ENCODE measurements at places on chromosomes 4 and X. TPM values are rescaled to one million over a fixed set of nuclear protein-coding genes. Genes with fewer than 3 reads are reported as not detected.
A peak's percentile ranks its signal among the peaks of the same experiment; 100 is the strongest.

Gene GCNA
- 12.1 TPM for total RNA-seq

Gene CNGA1
- not detected for total RNA-seq

DNA sequence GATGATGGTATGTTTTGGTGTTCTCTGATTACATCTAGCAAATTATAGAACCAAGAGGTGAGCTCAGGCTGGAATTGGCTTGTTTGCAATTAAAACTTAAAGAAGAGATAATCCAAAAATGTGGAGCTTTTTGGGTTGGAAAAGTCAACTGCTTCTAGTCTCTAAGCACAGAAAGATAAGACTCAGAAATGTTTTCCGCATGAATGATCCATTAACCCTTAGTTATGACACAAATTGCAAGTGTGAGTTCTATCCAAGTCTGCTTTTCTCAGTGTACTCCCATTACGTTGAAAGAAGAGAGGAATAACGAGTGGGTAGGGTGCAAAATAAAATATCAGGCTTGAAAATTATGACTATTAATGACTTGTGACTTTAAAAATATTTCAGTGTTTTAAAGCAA lies 38.5 kb downstream of the HPGD start:
- no peaks in the 10 kb centered on the region for H3K27me3 ChIP-seq
- no peaks in the 10 kb centered on the region for H3K36me3 ChIP-seq
- no peak for DNase-seq
- no peak overlapping the region for H3K4me3 ChIP-seq
- no peaks in the 10 kb centered on the region for H3K4me1 ChIP-seq
- H3K27ac ChIP-seq, result no peak overlapping the region

- no peak for DNase-seq
- no peaks in the 10 kb centered on the region for H3K4me1 ChIP-seq
- H3K27ac ChIP-seq, result no peak overlapping the region
- H3K4me3 ChIP-seq, result no peak overlapping the region
Observed at GRCh38 chrX:154987940-154988339, 34.6 kb downstream of the F8 start.

Gene PCDH10
- not detected for total RNA-seq

DNA sequence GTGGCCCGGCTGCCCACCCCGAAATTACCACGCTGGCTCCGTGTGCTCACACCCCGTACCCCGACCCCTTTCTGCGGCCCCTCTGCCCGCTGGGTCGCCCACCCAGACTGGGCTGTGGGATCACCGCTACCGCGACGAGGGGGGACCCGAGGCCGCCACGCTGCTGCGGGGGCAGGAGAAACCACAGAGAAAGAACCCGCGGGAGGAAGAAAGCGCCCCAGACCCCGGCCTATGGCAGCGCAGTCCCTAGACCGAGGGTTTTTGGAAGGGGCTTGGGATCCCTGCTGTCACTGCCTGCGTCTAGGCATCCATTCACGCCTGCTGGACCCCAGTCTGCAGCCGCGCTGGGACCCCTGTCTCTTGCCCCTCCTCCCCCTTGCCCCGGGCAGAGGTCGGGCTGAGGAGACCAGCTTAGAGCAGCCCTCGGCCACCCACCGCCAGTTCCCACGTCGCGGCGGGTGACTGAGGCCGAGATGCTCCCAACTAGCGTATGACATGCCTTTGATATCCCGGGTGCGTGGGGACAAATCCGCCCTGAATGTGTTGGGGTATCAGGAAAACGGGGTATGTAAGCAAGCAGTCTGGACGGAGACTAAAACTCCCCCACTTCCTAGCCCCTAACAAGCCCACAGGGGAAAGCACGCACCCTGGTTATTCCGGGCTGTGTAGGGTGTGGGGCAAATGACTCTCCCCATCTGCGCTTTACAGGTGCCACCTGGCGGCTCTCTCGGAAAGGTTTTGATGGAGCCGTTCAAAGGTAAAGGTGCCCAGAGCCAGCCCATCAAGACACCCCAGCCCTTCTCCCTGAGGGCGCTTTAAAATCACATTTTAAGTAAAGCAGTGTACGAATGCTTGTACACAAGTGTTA lies 862 bp upstream of the INPP4B start:
- H3K4me3 ChIP-seq, result peak overlapping the region; percentile 86
- H3K27ac ChIP-seq, result no peak overlapping the region
- DNase-seq, result peak; percentile 63
- peaks cover 19% of the 10 kb centered on the region for H3K4me1 ChIP-seq
- peaks cover 35% of the 10 kb centered on the region for H3K27me3 ChIP-seq

- no peaks in the 10 kb centered on the region for H3K4me1 ChIP-seq
- no peak for DNase-seq
- no peaks in the 10 kb centered on the region for H3K36me3 ChIP-seq
- H3K27me3 ChIP-seq, result peaks cover 20% of the 10 kb centered on the region
Observed at GRCh38 chr4:7153711-7154110, 38.6 kb upstream of the SORCS2 start.

Gene SLC2A9
- total RNA-seq, result 3.0 TPM

GRCh38 chr4:84708406-84709135 lies 125.6 kb downstream of the CDS1 start:
- no peak overlapping the region for H3K4me3 ChIP-seq
- no peaks in the 10 kb centered on the region for H3K27me3 ChIP-seq
- DNase-seq, result no peak
- no peaks in the 10 kb centered on the region for H3K36me3 ChIP-seq
- no peaks in the 10 kb centered on the region for H3K4me1 ChIP-seq
- no peak overlapping the region for H3K27ac ChIP-seq

GRCh38 chr4:17029432-17029831 lies 131.0 kb upstream of the LDB2 start:
- H3K36me3 ChIP-seq, result no peaks in the 10 kb centered on the region
- H3K27ac ChIP-seq, result no peak overlapping the region
- peaks cover 10% of the 10 kb centered on the region for H3K27me3 ChIP-seq

Gene ESX1
- total RNA-seq, result not detected

Gene PRR27
- total RNA-seq, result not detected

GRCh38 chr4:47945930-47946726 lies 31.7 kb upstream of the NFXL1 start:
- no peaks in the 10 kb centered on the region for H3K4me1 ChIP-seq
- H3K27me3 ChIP-seq, result no peaks in the 10 kb centered on the region
- no peak for DNase-seq
- no peak overlapping the region for H3K4me3 ChIP-seq

Gene SPACA5
- not detected for total RNA-seq

Gene DOK7
- total RNA-seq, result not detected

GRCh38 chrX:103356130-103356798 lies at the start of gene TCEAL9:
TCEAL9 (plus strand) TSS chrX:103356506; CDS start chrX:103357685, 1,179 bp downstream.
- H3K27me3 ChIP-seq, result peaks cover 4% of the 10 kb centered on the region
- peaks cover 6% of the 10 kb centered on the region for H3K4me1 ChIP-seq
- H3K36me3 ChIP-seq, result no peaks in the 10 kb centered on the region
- no peak for DNase-seq
- peak within 1 kb of the TSS; percentile 63 for H3K27ac ChIP-seq

- peak overlapping the region; percentile 80 for H3K27ac ChIP-seq
- H3K4me3 ChIP-seq, result peak overlapping the region; percentile 41
- no peaks in the 10 kb centered on the region for H3K27me3 ChIP-seq
- DNase-seq, result peak; percentile 3
- H3K4me1 ChIP-seq, result peaks cover 15% of the 10 kb centered on the region
- no peaks in the 10 kb centered on the region for H3K36me3 ChIP-seq
Observed at GRCh38 chrX:120419463-120419862, 49.6 kb downstream of the LAMP2 start.

DNA sequence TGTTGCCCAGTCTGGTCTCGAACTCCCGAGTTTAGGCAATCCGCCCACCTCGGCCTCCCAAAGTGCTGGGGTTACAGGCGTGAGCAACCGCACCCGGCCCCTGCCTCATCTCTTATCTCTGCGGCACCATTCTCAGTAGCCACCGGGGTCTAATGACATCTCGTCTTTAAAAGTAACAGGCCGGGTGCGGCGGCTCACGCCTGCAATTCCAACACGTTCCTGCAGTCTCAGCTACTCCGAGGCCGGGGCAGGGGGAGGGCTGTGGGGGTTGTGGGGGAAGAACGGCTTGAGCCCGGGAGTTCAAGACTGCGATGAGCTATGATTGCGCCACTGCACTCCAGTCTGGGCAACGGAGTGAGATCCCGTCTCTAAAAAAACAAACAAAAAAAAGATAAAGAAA lies 28.8 kb downstream of the ING2 start:
- peaks cover 25% of the 10 kb centered on the region for H3K27me3 ChIP-seq
- H3K4me3 ChIP-seq, result no peak overlapping the region
- H3K27ac ChIP-seq, result no peak overlapping the region
- no peak for DNase-seq

GRCh38 chr4:82491251-82491960 lies 61.0 kb downstream of the ENOPH1 start:
- H3K27me3 ChIP-seq, result no peaks in the 10 kb centered on the region
- H3K4me3 ChIP-seq, result no peak overlapping the region
- no peaks in the 10 kb centered on the region for H3K4me1 ChIP-seq
- H3K36me3 ChIP-seq, result no peaks in the 10 kb centered on the region
- no peak for DNase-seq

DNA sequence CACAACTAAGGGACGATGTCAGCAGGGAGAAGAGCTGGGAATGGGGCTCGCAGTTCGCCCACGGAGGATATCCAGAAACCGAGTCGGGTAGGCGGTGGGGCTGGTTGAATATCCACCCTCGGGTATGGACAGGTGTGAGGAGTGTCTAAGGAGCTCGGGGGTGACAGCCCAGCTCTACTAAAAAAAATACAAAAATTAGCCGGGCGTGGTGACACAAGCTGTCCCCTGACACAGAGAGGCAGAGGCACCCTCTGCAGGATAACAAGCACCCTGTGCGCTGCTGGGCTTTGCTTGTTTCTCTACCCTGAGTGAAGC lies 12.2 kb upstream of the ASMTL start:
- peak overlapping the region; percentile 73 for H3K4me3 ChIP-seq
- no peak for DNase-seq
- H3K4me1 ChIP-seq, result peaks cover 79% of the 10 kb centered on the region
- peak overlapping the region; percentile 97 for H3K27ac ChIP-seq

- no peak for DNase-seq
- H3K4me3 ChIP-seq, result no peak overlapping the region
- no peaks in the 10 kb centered on the region for H3K27me3 ChIP-seq
- peaks cover 7% of the 10 kb centered on the region for H3K36me3 ChIP-seq
- H3K27ac ChIP-seq, result no peak overlapping the region
Observed at GRCh38 chr4:81538716-81539427, 67.2 kb upstream of the RASGEF1B start.

- DNase-seq, result no peak
- no peak overlapping the region for H3K27ac ChIP-seq
- peaks cover 7% of the 10 kb centered on the region for H3K27me3 ChIP-seq
- H3K36me3 ChIP-seq, result peaks cover 4% of the 10 kb centered on the region
- H3K4me1 ChIP-seq, result no peaks in the 10 kb centered on the region
Observed at GRCh38 chr4:159367781-159368080, 264.9 kb downstream of the RAPGEF2 start.

DNA sequence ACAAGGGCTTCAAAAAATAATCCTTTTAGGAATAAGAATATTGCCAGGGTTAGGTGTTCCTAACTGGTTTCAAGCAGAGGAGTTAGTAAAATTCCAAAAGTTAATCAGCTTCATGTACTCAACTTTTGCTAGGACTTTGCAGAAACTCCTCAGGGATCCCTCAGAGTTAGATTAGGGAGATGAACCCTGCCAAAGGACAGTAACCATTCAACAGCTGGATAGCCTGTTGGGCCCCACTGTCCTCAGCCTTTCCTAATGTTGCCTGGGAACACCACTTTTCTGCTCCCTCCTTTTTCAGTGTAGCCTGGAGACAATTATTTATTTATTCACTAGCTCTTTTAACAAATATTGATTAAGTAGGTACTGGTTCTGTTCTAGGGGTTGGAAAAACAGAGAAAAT lies 53.8 kb downstream of the NFKB1 start:
- no peak overlapping the region for H3K4me3 ChIP-seq
- H3K36me3 ChIP-seq, result peaks cover 7% of the 10 kb centered on the region
- no peak for DNase-seq
- H3K27ac ChIP-seq, result no peak overlapping the region
- peaks cover 60% of the 10 kb centered on the region for H3K4me1 ChIP-seq
- no peaks in the 10 kb centered on the region for H3K27me3 ChIP-seq
